Stimulated activated CD4-positive, alpha-beta T cell treated with anti-CD3 and anti-CD28 coated beads, Interleukin-12 subunit alpha, Interleukin-12 subunit beta, amount 100 ng/mL, for 24 hours (primary cell): ENCODE measurements at places on chromosomes 5 and 9.

DNA sequence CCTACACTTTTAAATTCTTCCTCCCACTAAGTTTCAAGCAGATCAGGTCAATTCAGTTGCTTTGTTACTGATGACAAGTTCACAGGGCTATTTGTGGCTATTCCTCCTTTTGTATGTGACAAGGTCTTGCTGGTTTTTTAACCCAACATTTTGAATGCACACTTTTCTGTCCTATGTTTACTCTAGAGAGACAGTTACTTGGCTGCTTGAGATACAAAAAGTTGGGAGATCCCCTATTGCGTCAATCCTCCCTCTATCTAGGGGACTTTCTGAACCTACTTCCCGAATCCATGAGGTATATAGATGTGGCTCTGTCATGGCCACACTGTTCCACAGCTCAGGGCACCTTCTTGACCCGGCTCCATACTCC, 386.7 kb downstream of the NTRK2 start:
- no peak for DNase-seq

DNA sequence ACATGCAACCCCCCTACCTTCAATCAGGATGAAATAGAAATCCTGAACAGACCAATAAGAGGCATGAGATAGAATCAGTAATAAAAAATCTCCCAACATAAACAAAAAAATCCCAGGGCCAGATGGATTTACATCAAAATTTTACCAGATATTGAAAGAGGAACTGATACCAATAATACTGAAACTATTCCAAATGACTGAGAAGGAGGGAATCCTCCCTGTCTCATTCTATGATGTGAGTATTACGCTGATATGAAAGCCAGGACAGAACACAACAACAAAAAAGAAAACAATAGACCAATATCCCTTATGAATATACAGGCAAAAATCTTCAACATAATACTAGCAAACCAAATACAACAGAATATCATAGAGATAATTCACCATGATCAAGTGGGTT, 109.0 kb upstream of the SMC2 start:
- no peak for DNase-seq

- peak; percentile 55 for DNase-seq
Observed at GRCh38 chr5:144189800-144190429, 19.2 kb downstream of the KCTD16 start.

DNA sequence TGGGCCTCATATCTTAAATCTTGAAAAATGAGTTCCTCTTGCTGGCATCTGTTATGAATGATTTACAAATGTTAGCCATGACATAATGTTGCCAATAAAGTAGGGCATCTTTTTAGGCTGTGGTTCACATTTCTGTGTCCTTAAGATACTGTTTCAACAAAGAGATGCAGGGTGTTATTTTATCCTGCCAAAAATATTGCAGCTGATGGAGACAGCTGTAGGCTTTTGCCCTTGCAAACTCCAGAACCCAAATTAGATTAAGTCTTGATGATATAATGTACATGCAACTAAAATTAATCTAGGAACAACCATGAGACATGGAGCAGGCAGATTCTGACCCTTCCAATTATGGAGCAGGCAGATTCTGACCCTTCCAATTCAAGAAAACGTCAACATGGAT, 228.2 kb upstream of the GRIN3A start:
- no peak for DNase-seq

DNA sequence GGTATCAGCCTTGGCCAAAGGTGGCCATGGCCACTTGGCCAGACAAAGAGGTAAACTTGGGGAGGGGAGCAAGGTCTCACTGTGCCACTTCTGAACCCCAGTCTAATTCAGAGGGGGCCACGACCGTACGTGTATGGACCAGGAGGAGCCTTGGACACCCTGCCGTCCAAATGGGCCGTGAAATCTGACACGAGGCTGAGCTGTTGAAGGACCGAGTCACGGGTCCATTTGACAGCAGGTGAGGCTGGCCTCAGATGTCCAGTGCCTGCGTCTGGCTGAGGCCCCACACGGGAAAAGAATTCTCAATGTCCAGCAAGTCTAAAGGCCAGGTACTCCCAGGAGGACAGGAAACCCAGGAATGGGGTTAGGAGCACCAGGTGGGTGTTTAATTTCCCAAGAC, 17.7 kb downstream of the CMBL start:
- DNase-seq, result no peak

DNA sequence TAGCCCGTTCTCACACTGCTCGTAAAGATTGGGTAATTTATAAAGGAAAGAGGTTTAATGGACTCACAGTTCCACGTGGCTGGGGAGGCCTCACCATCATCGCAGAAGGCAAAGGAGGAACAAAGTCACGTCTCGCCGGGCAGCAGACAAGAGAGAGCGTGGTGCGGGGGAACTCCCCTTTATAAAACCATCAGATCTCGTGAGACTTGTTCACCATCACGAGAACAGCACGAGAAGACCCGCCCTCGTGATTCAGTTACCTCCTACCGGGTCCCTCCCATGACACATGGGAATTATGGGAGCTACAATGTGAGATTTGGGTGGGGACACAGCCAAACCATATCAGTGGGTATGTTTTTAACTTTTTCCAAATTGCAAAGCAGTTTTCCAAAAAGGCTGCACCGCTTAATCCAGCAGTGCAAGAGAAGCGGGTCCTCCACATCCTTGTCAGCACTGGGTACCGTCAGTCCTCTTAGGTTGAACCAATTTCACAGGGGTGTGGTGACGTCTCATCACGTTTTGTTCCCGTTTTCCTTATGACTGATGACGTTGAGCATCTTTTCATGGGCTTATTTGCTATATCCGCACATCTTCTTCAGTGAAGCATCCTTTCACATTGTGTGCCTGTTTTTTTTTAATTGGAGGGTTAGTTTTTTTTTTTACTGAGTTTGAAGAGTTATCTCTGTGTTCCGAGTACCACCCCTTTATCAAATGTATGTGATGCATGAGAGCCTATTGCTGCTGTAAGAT, 8.0 kb upstream of the FCN2 start:
- no peak for DNase-seq

DNA sequence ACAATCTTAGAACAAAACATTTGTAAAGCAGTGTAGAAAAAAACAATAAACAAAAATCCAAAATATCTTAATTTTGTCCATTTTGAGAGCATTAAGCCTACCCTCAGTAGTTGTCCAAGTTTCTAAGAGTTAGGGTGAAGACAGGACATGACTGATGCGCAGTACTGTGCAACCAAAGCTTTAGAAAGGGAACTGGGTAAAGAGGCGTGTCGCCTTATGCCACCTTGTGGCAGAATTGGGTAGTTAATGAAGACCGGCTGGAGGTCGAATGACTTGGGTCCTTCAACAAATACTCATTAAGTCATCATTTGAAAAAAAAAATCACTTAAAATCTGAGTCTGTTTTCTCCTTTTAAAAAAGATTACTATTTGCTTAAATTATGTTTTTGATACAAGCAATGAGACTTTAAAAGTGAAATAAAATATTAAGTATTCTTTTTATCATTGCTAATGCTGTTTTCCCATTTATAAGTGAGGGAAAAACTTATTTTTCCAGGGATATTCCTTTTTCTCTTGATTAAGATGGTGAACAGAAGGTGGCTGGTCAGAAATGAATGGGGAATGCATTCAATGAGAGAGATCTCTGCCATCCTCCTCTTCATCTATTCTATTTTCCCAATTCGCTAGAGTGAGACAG, 3.5 kb upstream of the RNF20 start:
- no peak for DNase-seq

GRCh38 chr5:135359374-135360165, 39.5 kb downstream of the MACROH2A1 start:
- no peak for DNase-seq
